ENCODE measurements at places on chromosomes 6 and 20. TPM values are rescaled to one million over a fixed set of nuclear protein-coding genes. Genes with fewer than 3 reads are reported as not detected.

Gene ASIP
- total RNA-seq = not detected

Gene MLIP
- 10.8 TPM for total RNA-seq

Gene LZTS3
- total RNA-seq = 3.2 TPM

Gene EYA2
- not detected for total RNA-seq

Gene TRIM38
- total RNA-seq = 8.0 TPM

Gene PTGIS
- 1.8 TPM for total RNA-seq

Gene MARCKS
- 171 TPM for total RNA-seq

Gene MYLK4
- total RNA-seq = 0.66 TPM

Gene GINM1
- 45.7 TPM for total RNA-seq

Gene RIMS4
- total RNA-seq = not detected

Gene NFKBIL1
- 21.9 TPM for total RNA-seq

Gene HAO1
- 0.07 TPM for total RNA-seq

Gene OPN5
- total RNA-seq = not detected

Gene C20orf96
- 3.0 TPM for total RNA-seq

Gene IRF4
- 0.07 TPM for total RNA-seq

Gene MYBL2
- total RNA-seq = 41.9 TPM

Gene CLPSL2
- not detected for total RNA-seq

Gene TFAP2C
- not detected for total RNA-seq

Gene DDX43
- total RNA-seq = 0.14 TPM

Gene COL19A1
- not detected for total RNA-seq

Gene BEND6
- total RNA-seq = 1.2 TPM

Gene CALHM6
- total RNA-seq = 0.32 TPM

Gene OR2B6
- total RNA-seq = not detected

Gene KHDC1L
- not detected for total RNA-seq

Gene BPIFB4
- total RNA-seq = not detected

Gene KIAA1755
- 0.07 TPM for total RNA-seq

Gene HLA-DRB5
- not detected for total RNA-seq

Gene PABPC1L
- total RNA-seq = 3.3 TPM

Gene VEGFA
- 15.5 TPM for total RNA-seq

Gene SLC17A4
- total RNA-seq = not detected

Gene TPMT
- total RNA-seq = 20.8 TPM

Gene BPIFA3
- not detected for total RNA-seq

Gene CAP2
- total RNA-seq = 15.8 TPM

Gene NRSN1
- total RNA-seq = not detected

Gene FLOT1
- total RNA-seq = 46.6 TPM

Gene LY6G6C
- total RNA-seq = not detected

Gene ANKRD66
- total RNA-seq = not detected

Gene ANGPT4
- total RNA-seq = not detected

Gene IP6K3
- not detected for total RNA-seq
